ENCODE measurements at places on chromosomes 1 and 21. TPM values are rescaled to one million over a fixed set of nuclear protein-coding genes. Genes with fewer than 3 reads are reported as not detected.

The ARTN gene
- total RNA-seq = not detected

The MAN1C1 gene
- 6.2 TPM for total RNA-seq

The GUCA2B gene
- not detected for total RNA-seq

The RAVER2 gene
- 1.5 TPM for total RNA-seq

The E2F2 gene
- 24.1 TPM for total RNA-seq

DNA sequence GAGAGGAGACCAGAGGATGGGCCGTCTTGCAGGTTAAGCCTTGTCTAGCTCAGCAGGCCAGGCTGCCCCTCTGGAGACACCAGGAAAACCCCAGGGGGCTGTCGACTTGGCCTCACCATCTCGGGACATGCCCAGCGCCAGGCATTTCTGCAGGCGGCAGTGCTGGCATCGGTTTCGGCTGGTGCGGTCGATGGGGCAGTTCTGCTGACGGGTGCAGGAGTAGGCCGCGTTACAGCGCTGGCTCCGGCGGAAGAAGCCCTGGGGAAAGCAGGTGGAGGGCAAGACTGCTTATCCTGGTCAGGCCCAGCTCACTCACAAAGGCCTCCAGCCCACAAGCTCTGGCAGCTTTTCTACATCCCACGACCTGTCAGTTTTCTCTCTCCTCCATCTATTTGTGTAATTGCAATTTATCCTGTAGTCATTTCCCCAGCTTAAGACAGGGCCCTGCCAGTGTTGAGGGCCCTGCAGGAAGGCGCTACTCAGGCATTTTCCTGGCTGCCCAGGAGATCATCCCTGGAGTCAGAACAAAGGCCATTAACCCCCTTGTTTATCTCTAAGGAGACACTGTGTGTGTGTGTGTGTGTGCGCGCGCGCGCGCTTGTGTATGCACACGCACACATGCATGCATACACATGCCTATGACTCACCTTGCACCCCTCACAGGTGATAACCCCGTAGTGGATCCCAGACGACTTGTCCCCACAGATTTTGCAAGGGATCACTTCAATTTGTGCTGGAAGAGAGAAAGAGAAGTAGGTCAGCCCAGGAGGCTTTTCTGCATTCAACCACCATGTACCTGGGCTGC, 11.5 kb upstream of the LINGO4 start:
- ATAC-seq = no peak
- peak overlapping the region; percentile 93 for H3K27ac ChIP-seq
- peaks cover 100% of the 10 kb centered on the region for H3K36me3 ChIP-seq
- H3K27me3 ChIP-seq = no peaks in the 10 kb centered on the region
- peak overlapping the region; percentile 94 for H3K4me3 ChIP-seq

- H3K27ac ChIP-seq = no peak overlapping the region
- H3K27me3 ChIP-seq = no peaks in the 10 kb centered on the region
- ATAC-seq = no peak
- no peaks in the 10 kb centered on the region for H3K36me3 ChIP-seq
Observed at GRCh38 chr1:50603274-50604271, 180.3 kb upstream of the DMRTA2 start.

DNA sequence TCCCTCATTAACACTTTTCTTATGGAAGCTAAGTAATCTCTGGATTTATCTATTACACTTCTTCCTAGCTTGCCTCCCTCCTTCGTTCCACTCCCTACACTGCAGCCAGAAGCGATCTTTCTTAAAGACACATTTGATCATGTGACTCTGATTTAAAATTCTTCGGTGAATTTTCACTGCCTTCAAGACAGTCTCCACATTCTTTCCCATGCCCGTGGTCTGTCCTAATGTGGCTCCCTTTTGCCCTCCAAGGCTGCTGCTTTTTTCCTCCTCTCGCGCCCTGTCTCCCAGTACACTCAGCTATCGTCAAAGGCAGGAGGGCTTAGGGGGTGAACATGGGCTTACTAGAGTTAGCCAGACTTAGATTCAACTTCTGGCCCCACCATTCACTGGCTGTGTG, 64.4 kb downstream of the SDCCAG8 start:
- H3K4me3 ChIP-seq = no peak overlapping the region
- ATAC-seq = no peak
- H3K27ac ChIP-seq = peak overlapping the region; percentile 16
- peaks cover 22% of the 10 kb centered on the region for H3K36me3 ChIP-seq
- no peaks in the 10 kb centered on the region for H3K4me1 ChIP-seq
- H3K27me3 ChIP-seq = no peaks in the 10 kb centered on the region

DNA sequence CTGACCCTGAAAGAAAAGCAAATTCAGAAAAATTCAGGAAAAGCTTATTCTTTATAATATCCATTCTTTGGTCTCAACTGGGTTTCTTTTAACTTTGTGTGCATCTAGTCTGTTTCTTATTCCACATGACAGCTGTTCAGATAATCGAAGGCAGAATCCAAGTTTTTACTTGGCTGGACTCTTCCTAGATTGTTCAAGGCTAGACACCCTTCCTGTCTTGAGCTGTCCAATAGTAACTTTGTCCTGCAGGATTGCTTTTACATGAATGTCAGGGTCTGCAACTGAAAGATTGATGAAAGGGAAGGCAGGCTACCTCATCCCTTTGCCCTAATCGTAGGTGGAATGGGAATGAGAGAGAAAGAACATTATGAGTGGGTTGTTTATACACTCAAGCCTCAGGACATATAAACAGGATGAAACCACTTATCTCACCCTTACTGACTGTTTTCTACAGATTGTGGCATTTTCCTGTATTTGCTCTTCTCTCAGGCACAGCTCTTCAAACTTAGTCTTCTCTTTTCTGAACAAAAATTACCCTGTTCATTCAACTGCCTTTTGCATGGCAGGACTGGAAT, 76.9 kb downstream of the LEPR start:
- H3K27me3 ChIP-seq = no peaks in the 10 kb centered on the region
- H3K36me3 ChIP-seq = no peaks in the 10 kb centered on the region
- no peak overlapping the region for H3K27ac ChIP-seq

DNA sequence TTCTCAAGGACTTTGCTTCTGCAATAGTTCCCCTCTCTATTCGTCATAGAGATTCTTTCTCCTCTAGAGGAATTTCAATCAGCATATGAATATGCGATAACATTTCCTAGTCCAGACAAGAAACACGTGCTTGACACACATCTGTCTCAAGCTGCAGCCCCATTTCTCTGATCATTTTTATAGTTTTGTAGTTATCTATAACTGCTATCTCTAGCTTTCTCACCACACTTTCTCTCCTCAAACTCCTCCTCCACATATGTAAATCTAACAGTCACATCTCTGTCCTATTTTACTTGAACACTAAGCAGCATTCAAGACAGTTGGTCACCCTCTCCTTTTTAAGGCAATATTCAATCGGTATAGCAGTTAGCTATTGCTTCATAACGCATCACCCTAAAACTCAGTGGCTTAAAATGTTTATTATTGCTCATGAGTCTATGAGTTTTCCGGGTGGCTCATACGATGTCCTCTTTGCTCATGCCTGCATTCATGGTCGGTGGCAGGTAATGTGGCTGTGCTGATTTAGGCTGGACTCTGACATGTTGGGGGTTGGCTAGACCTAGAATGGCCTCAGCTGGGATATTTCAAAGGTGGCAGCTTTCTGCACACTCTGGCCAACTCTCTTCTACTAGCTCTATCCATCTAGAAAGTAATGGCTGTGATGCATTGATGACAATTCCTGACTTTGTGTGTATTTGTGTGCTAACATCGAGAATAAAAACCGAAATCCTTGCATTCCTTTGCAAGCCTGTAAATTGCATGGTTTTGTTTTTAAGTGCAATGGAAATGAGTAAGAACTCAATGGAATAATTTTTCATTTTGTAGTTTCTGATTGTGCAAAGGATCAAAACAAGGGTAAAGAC, 20.6 kb downstream of the ATP6V1G3 start:
- peak overlapping the region; percentile 88 for H3K4me3 ChIP-seq
- no peaks in the 10 kb centered on the region for H3K27me3 ChIP-seq
- peak; percentile 52 for ATAC-seq
- H3K36me3 ChIP-seq = no peaks in the 10 kb centered on the region
- H3K27ac ChIP-seq = peak overlapping the region; percentile 86

GRCh38 chr1:212215910-212216309, 69.3 kb upstream of the PPP2R5A start:
- peaks cover 10% of the 10 kb centered on the region for H3K4me1 ChIP-seq
- H3K4me3 ChIP-seq = no peak overlapping the region
- ATAC-seq = no peak
- no peak overlapping the region for H3K27ac ChIP-seq

GRCh38 chr1:52209429-52209828, 67.5 kb downstream of the ZFYVE9 start:
- H3K4me1 ChIP-seq = peaks cover 19% of the 10 kb centered on the region
- H3K36me3 ChIP-seq = no peaks in the 10 kb centered on the region
- peak overlapping the region; percentile 9 for H3K4me3 ChIP-seq

- H3K27me3 ChIP-seq = no peaks in the 10 kb centered on the region
- H3K27ac ChIP-seq = peak overlapping the region; percentile 31
- H3K36me3 ChIP-seq = peaks cover 31% of the 10 kb centered on the region
- peak; percentile 28 for ATAC-seq
- H3K4me1 ChIP-seq = peaks cover 19% of the 10 kb centered on the region
Observed at GRCh38 chr1:212413902-212414327, 771 bp downstream of the PACC1 start.

DNA sequence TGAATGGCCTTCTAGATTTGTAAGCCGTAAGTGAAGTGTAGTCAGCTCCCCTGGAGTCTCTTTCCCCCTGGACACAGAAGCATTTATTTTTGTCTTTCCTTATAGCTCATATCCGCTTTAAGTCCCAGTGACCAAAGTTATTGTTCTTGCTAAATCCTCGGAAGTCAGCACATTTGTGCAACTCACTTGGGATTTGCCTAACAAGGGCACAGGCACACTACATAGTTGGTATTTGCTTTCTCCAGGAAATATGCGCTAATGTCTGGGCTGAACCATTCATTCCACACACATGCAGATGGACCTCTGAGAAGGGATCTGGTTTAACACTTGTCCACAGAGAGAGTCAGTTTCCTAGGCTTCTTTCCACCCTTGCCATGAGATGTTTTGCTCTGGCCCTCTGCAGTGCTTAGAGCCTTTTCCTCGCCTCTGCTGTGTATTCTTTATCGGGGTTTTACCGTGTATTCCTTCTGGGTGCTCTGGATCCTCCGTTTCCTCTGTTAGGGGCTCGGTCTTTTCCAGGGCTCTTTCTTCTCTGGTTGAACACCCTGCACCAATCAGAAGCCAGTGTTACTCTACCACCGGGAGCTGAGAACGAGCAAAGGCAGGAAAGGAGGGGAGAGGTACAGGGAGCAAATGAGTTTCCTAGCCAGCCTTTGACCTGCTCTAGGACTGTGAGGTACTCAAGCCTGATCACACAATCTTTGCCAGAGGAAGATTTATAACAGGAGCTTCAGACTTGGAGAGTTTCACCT, 72.4 kb downstream of the ABCA4 start:
- H3K4me3 ChIP-seq = no peak overlapping the region
- no peak for ATAC-seq
- no peak overlapping the region for H3K27ac ChIP-seq
- no peaks in the 10 kb centered on the region for H3K36me3 ChIP-seq
- H3K4me1 ChIP-seq = no peaks in the 10 kb centered on the region

GRCh38 chr1:24155011-24155782, 12.3 kb upstream of the IL22RA1 start:
- H3K4me1 ChIP-seq = peaks cover 4% of the 10 kb centered on the region
- H3K4me3 ChIP-seq = no peak overlapping the region
- H3K27ac ChIP-seq = no peak overlapping the region
- peaks cover 16% of the 10 kb centered on the region for H3K27me3 ChIP-seq
- H3K36me3 ChIP-seq = no peaks in the 10 kb centered on the region

DNA sequence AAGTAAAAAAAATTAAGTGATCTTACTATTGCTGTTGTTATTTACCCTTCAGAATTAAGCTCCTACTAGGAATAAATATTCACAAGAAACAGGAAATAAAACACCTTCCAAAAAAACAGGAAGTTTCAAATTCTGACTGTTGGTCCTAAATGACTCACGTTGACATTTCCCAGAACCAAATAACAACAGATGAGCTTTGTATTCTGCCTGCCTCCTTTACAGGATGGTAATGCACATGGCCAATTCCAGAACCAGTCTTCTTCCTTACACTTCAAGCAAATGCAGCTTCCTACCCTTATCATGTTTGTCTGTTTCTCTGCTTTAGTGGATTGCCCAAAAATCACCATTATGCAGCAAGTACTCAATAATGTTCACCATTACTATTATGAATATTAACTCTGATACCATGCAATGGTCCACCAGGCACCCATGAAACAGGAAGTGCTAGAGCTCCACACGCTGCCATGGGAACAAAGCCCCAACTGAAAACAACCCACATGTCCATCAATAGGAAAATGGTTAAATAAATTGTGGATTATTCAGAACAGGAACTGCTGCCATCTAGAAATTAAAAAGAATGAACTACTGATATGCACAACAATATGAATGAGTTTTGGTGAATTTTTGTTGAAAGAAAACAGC, 8.9 kb downstream of the CASP9 start:
- peak overlapping the region; percentile 85 for H3K27ac ChIP-seq
- peaks cover 25% of the 10 kb centered on the region for H3K4me1 ChIP-seq
- no peaks in the 10 kb centered on the region for H3K27me3 ChIP-seq

DNA sequence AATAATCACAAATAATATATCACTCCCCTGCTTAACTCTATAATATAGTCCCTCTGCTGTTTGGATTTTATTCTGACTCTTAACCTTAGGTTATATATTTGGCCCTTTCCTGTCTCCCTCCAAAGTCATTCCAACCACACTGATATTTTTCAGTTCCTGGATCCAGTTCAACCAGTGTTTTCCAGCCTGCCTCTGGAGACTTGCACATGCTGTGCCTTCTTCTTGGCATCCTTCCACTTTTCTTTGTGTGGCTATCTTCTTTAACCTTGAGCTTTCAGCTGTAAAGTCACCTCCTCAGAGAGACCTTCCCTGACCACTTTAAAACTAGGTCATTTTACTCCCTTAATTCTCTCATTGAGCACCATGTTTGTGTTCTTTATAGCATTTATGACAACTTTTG, 19.4 kb downstream of the CERS2 start:
- no peak for ATAC-seq
- no peaks in the 10 kb centered on the region for H3K27me3 ChIP-seq
- peaks cover 9% of the 10 kb centered on the region for H3K4me1 ChIP-seq
- peaks cover 95% of the 10 kb centered on the region for H3K36me3 ChIP-seq
- H3K27ac ChIP-seq = peak overlapping the region; percentile 25

DNA sequence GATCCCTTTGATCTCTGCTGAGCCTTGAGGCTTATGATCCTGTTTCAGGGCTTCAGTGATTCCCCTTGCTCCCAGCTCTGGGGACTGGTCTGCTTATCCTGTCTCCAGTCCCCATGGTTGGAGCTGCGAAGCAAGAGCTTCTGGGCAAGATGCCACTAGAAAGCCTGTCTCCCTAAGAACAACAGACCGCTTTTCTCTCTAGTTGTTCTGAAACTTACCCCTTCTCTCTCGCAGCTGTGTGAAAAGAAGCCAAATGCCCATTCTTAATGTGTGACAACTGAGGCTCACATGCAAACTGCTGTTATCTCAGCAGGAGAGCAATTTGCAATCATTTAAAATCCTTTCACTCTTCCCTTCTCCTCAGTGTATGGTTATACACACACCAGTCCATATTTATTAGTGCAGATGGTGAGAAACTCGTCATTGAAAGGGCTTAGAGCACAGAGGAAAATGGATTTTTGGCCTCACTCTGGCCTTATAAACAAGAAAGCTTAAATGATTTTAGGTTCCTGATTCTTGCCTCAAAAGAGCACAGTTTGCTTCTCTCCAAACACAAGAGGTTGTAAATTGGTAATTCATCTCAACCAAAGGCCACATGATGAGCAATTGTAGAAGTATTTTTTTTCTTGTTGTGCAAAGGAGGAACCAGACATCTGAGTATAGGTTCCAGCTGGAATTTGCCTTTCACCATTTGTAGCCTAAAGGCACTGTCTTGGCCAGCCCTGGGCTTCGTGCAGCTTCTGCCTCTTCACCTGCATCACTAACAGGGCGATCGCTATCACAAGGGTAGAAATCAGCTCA, 179.2 kb upstream of the LMO4 start:
- no peaks in the 10 kb centered on the region for H3K36me3 ChIP-seq
- peaks cover 8% of the 10 kb centered on the region for H3K4me1 ChIP-seq
- no peak overlapping the region for H3K27ac ChIP-seq
- peaks cover 38% of the 10 kb centered on the region for H3K27me3 ChIP-seq
- no peak overlapping the region for H3K4me3 ChIP-seq
- no peak for ATAC-seq

All from activated T-helper 17 cell treated with anti-CD3 and anti-CD28 coated beads, Interleukin-2, amount 50 U/mL, for 72 hours (primary cell).